Naive thymus-derived CD8-positive, alpha-beta T cell (primary cell): ENCODE measurements at places on chromosomes 12 and 14. TPM values are rescaled to one million over a fixed set of nuclear protein-coding genes. Genes with fewer than 3 reads are reported as not detected.

Gene DGKA
- total RNA-seq = 1,302 TPM

Gene GPR84
- total RNA-seq = not detected

DNA sequence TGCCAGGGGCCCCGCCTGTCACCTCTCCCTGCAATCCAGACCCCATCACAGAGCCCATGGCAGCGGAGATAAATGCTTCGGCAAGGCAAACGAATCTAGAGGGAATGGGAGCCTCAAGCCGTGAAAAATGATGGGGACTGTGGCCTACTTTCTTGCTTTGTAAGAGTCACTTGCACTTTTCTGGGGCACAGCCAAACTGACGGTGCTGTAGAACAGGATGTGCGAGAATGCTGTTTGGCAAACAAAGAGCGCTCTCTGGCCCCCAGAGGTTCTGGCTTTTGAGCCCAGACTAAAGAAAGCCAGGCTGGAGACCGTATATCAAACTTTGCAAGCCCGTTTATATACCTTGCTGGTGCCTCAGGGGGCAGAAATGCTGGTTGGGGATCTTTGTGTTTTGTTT is 108.7 kb downstream of the CACNA1C start:
- peaks cover 9% of the 10 kb centered on the region for H3K27me3 ChIP-seq
- DNase-seq = no peak
- H3K4me3 ChIP-seq = no peak overlapping the region
- H3K36me3 ChIP-seq = no peaks in the 10 kb centered on the region
- no peaks in the 10 kb centered on the region for H3K4me1 ChIP-seq

- no peaks in the 10 kb centered on the region for H3K4me1 ChIP-seq
- H3K4me3 ChIP-seq = no peak overlapping the region
- no peak overlapping the region for H3K27ac ChIP-seq
- H3K36me3 ChIP-seq = no peaks in the 10 kb centered on the region
Observed at GRCh38 chr14:36105401-36105800, 71.1 kb downstream of the PTCSC3 start.

- no peak overlapping the region for H3K27ac ChIP-seq
- no peak overlapping the region for H3K4me3 ChIP-seq
- no peaks in the 10 kb centered on the region for H3K4me1 ChIP-seq
- H3K36me3 ChIP-seq = no peaks in the 10 kb centered on the region
Observed at GRCh38 chr14:105622329-105622955, 96.1 kb downstream of the TMEM121 start.

DNA sequence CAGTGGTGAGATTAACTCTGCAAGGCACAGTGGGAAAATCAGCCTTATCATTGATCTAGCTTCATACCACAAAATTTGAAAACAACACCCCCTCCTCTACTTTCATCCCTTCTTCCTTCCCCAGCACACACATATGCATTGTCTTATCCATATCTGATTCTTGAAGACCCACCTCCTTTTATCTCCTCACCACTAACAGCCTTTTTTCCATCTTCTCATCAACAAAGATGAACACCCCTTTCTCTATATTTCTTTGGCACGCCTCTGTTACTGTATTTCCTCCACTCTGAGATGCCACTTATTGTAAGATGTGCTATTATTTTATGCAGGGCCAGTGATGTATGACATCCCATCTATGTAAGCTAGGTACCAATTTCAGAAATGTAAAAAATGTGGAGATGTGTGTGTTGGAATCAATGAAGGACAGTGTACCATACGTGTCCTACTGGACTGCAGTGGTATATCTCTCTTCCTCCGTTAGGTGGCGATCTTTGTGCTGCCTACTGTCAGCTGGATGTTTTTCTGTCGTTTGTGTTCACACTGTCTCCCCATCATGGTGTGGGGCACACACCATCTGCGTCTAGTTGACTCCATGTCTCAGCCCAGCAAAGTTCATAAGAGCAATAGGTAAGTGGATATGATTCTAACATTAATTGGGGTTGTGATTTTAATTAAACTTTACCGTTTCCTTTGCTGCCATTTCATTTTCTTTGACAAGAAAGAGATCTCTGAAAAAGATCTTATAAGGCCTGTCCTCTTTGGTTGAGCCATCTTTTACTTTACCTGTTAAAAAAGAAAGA is 24.0 kb downstream of the CCDC38 start:
- H3K4me1 ChIP-seq = no peaks in the 10 kb centered on the region
- H3K27me3 ChIP-seq = no peaks in the 10 kb centered on the region
- H3K27ac ChIP-seq = no peak overlapping the region
- no peaks in the 10 kb centered on the region for H3K36me3 ChIP-seq
- peak; percentile 41 for DNase-seq

DNA sequence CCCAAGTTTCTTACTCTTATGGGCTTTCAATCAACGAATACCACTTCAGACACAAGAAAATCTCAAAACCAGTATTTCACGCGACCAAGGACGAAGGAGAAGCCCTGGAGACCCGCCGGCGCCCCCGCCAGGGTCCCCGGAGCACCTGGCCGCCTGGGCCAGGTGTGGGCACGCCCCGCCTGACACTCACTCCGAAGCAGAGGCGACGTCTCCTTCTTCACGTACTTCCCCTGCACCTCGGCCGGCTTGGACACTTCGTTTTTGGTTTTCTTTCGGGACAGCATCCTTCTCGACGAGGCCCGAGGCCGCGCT is 466 bp downstream of the SAV1 start:
- no peaks in the 10 kb centered on the region for H3K27me3 ChIP-seq
- H3K4me1 ChIP-seq = peaks cover 21% of the 10 kb centered on the region
- peaks cover 6% of the 10 kb centered on the region for H3K36me3 ChIP-seq
- peak; percentile 39 for DNase-seq

GRCh38 chr12:12081836-12082497 is 11.2 kb downstream of the BCL2L14 start:
- H3K36me3 ChIP-seq = no peaks in the 10 kb centered on the region
- no peaks in the 10 kb centered on the region for H3K4me1 ChIP-seq
- H3K27ac ChIP-seq = no peak overlapping the region

DNA sequence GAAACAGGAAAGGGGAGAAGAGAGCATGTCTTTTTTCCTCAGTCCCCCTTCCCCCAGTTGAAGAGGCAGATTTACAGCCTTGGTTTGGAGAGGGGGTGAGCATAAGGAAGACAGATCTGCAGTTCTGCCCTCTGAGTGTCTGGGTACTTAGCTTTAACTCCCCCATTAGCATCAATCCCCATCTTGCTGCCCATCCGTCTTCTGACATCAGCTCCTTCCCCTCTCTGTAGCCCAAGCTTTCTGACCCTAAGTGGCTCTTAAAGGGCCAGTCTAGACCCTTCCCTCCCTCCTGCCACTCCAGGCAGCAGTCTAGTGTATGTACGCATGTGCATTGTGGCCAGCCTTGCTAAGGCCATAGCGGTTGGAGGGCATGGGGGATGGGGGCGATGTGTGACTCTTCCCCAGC is 7.3 kb downstream of the GPR84 start:
- no peaks in the 10 kb centered on the region for H3K36me3 ChIP-seq
- peaks cover 18% of the 10 kb centered on the region for H3K4me1 ChIP-seq
- H3K27ac ChIP-seq = no peak overlapping the region
- no peak overlapping the region for H3K4me3 ChIP-seq
- no peaks in the 10 kb centered on the region for H3K27me3 ChIP-seq

- H3K4me1 ChIP-seq = no peaks in the 10 kb centered on the region
- no peaks in the 10 kb centered on the region for H3K36me3 ChIP-seq
- H3K4me3 ChIP-seq = no peak overlapping the region
- H3K27ac ChIP-seq = no peak overlapping the region
- DNase-seq = no peak
Observed at GRCh38 chr14:100891501-100892445, 11.7 kb downstream of the RTL1 start.

- no peak overlapping the region for H3K27ac ChIP-seq
- no peak for DNase-seq
- H3K4me3 ChIP-seq = no peak overlapping the region
- no peaks in the 10 kb centered on the region for H3K36me3 ChIP-seq
- peaks cover under 1% of the 10 kb centered on the region for H3K27me3 ChIP-seq
Observed at GRCh38 chr14:26992403-26993115, 394.7 kb upstream of the NOVA1 start.

- H3K27me3 ChIP-seq = no peaks in the 10 kb centered on the region
- no peak for DNase-seq
- no peak overlapping the region for H3K4me3 ChIP-seq
- H3K36me3 ChIP-seq = no peaks in the 10 kb centered on the region
Observed at GRCh38 chr12:16329594-16329993, 17.9 kb upstream of the MGST1 start.
